ENCODE measurements at places on chromosomes 4 and X.

- DNase-seq, result no peak
These were observed 4.1 kb downstream of the OPHN1 start for GRCh38 chrX:68429216-68429615.

DNA sequence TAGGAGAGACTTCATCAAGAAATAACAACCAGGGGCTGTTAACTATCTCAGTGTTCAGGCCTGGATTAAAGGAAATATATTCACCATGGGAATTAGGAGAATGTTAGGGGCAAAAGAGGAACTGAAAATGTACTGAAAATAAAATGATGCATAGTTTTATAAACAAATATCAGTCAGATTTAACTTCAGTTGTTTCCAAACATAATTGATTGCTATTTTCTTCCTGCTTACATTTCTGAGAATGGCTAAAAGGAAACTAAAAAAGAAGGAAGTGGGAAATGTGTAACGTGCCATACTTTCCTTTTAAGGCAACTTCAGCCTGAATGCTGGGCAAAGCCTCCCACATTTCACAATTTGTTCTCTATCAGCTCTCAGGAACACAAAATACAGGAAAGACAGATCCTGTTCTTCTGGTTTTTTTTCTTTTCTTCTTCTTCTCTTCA is 178.1 kb downstream of the MAML3 start:
- no peak for DNase-seq

DNA sequence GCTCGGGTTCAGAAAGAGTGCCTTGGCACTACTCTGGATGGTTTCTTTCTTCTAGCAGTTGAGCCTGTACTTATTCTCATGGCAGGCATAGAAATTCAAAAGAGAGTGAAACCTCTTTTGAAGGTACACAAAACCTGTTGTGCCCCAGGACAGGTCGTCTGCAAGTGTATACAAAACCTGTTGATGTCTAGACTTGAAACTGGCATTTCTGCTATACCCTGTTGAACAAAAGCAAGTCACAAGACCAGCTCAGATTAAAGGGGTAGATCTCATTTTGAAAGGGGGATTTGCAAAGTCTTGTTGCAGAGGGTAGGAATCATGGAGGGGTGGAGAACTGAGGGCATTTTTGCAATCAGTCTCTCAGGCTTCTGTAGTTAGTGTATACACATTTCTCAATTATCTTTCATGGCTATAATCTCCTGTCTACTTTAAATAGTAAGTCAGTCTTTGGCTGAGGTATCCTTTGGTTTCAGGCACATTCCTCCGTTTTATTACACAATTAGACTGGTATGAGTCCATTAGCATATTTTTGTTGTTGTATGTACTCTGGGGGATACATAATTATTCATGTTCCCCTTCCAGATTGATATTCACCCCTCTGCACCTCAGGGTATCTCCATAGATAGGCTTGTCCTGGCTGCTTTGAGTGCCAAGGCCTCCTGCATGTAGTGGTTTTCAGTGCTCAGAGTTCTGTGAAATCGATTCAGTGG is 251.4 kb downstream of the DTHD1 start:
- DNase-seq, result no peak

- DNase-seq, result no peak
These were observed at the start of gene PCDH18 for GRCh38 chr4:137531986-137532868. TSS of gene PCDH18 (minus strand) at chr4:137532494. CDS start at chr4:137532088, 406 bp downstream.

DNA sequence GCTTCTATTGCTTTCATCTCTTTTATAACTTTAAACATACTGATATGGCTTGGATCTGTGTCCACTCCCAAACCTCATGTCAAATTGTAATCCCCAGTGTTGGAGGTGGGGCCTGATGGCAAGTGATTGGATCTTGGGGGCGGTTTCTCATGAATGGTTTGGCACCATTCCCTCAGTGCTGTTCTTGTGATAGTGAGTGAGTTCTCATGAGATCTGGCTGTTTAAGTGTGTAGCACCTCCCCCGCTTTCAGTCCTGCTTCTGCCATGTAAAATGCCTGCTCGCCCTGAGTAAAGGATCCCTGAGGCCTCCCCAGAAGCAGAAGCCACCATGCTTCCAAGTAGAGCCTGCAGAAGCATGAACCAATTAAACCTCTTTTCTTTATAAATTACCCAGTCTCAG is 17.7 kb downstream of the MND1 start:
- DNase-seq, result no peak

DNA sequence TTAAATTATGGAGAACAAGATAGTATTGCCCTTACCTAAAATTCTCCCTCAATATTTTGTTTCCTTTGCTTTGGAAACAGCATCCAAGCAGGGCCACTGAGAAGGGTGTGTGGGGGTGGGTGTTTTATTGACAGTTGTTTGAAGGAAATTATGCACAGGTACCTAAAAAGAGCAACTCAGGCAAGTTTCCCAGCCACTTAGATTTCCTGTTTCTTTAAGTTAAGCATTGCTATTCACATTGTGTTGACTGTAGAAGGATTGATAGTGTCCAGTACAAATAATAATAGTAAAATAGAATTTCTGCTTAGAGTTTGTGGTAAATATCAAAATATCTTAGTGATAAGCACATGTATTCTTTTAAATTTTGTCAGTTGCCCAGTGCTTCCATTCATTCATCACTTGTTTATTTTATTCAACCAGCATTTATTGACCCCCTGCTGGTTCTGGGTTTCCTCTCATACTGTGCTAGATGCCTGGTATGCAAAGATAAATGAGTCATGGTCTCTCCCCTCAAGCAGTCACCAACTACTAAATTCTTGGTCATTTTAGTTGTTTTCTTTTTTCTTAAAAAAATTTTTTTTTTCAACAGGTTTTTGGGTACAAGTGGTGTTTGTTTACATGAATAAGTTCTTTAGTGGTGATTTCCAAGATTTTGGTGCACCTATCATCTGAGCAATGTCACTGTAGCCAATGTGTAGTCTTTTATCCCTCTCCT is 50.0 kb downstream of the GALNT7 start:
- DNase-seq, result no peak

DNA sequence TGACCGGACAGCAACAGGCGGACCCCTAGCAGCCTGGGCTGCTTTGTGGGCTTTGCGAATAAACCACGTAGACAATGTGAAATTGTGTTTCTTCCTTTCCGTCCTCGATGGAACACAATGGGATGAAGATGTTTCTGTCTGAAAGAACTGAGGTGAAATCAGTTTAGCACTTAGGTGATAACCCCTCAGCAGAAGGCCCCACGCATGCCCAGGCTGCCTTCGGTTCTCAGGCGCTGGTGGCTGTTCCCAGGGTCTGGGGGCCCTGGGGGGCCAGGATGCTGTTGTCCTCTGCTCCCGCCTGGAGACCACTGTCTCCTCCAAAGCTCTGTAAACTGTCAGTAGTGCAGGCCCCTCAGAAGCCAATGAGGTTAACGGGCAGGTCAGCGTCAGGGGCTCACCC is 73.9 kb upstream of the HGFAC start:
- no peak for DNase-seq
